ENCODE measurements at places on chromosomes 6 and 20.

GRCh38 chr20:16711661-16712258 is 18.1 kb upstream of the SNRPB2 start:
- no peak for DNase-seq

DNA sequence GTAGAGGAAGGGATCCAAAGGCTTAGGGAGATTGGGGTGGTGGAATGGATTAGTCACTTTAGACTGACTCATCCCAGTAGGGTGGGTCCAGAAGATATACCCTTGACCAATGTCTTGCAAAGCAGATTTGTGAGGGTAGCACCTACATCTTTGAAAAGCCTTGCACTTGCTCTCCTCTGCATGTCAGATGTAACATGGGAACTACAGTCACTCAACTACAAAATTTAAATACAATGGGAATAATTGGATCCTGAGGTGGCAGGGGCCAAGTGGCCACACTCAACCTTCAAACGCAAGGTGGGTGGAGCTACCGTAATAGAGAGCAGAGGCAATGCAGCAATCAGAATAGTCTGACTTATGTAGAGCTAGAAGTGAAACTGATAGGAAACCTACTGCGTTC is 71.2 kb downstream of the ME1 start:
- DNase-seq, result no peak

- DNase-seq, result no peak
These were observed 178.3 kb upstream of the FOXA2 start for GRCh38 chr20:22762576-22763256.

GRCh38 chr6:106694343-106694742 is 65.0 kb downstream of the QRSL1 start:
- no peak for DNase-seq

GRCh38 chr20:31906001-31906400 is 35.6 kb downstream of the TTLL9 start:
- no peak for DNase-seq

DNA sequence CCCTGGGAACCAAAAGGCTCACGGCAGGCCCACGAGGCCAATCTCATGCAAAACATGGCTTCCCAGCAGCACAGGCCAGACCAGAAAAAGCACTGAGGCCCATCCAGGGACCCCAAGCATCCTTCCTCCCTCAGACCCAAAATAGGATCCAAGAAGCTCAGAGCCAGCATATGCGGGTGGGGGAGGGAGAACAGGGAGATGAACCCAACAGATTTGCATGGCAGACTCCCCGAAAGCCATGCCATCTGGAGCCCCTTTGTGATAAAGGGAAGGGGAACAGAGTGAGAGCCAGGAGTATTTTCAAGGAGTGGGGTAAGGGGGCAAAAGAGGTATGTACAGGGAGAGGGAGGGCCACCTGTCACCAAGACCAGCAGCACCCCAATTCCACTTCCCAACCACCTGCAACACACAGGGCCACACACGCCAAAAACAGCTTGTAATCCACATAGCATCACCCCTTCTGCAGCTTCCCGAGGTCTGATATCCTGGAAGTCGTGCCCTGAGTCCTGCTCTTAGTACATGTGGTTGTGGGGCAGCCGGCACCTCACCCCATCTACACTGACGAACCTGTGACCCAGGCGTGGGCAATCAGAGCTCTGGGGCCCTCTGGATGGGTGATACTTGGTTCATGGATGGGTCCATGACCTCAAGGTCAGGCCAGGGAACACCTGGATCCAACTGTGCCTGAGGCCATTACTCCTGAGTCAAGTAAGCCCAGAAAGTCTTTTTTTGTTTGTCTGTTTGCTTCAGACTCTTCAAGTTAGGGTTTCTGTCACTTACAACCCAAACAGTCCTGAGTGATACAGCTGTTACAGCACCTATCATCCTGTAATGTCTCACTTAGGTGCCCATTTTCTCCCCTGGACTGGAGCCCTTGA is 24.4 kb downstream of the PREX1 start:
- DNase-seq, result no peak

- DNase-seq, result no peak
These were observed 4.6 kb downstream of the NSFL1C start for GRCh38 chr20:1462001-1462400.

DNA sequence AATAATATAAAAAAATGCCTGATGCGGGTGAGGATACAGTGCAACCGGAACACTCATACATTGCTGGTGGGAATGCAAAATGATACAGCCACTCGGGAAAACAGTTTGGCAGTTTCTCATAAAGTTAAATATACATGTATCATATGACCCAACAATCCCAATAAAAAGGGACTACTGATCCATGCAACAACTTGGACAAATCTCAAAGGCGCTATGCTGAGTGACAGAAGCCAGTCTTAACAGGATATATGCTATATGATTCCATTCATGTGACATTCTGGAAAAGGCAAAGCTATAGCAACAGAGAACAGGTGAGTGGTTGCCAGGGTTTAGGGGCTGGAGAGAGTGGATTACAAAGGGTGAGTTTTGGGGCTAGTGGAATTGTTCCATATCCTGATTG is 170.2 kb upstream of the MLN start:
- no peak for DNase-seq

GRCh38 chr6:125953502-125953875 is 3.1 kb upstream of the HINT3 start:
- DNase-seq, result no peak

- no peak for DNase-seq
These were observed 14.7 kb downstream of the DSE start for GRCh38 chr6:116385459-116385802.

DNA sequence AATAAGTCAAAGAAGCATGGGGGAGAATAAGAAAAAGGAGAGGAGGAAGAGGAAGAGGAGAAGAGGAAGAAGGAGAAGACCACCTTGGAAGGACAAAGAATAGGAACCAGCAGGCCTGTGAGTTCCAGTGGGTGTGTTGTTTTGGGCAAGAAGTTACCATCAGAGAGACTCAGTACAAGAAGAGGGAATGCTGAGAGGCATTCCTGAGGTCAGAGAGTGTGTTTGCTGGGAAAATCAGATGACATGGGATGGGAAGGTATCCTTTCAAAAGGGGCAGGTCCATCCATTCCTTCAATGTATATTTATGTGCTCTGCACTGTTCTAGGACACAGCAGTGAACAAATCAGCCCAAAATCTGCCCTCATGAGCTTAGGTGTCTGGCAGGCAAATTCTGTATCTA is 40.5 kb upstream of the PRIM2 start:
- no peak for DNase-seq

- no peak for DNase-seq
These were observed 253.6 kb downstream of the RNGTT start for GRCh38 chr6:88709819-88710246.

GRCh38 chr6:126947070-126947469 is 171.4 kb upstream of the RSPO3 start:
- DNase-seq, result no peak

DNA sequence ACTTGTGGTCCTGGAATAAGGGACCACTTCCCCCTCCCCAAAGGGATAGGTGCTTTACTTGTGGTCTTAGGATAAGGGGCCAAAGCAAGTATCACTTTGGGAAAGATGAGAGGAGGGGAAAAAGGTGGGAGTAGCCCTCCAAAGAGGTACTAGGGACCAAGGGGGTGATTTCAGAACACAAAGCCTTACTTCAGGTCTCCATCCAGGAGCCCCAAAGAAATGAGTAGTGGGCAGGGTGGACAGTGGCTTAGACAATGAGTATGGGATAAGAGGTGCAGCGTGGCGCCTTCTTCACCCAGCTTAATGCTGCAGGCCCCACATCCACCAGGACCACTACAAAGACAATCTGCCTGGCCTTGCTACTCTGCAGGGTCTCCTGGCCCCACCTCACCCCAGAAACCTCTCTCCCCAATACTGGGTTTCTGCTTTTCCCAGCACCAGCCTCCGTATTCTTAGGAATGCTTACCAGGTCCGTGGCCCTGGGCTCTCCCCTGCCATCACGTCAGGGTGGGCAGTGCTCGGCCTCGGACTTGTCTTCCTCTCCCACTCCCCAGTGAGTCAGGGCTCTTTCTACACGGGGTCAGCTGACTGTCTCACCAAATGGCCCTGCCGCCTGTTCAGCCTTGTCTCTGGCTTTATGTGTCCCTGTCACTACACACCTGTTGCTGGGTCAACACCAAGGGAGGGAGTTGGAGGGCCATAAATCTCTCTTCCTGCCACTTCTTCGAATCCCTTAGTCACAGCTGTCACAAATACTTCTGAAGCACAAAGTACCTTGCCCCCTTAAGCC is 3.1 kb downstream of the NNAT start:
- no peak for DNase-seq

- no peak for DNase-seq
These were observed 929.5 kb downstream of the KIF16B start for GRCh38 chr20:15643713-15644112.

DNA sequence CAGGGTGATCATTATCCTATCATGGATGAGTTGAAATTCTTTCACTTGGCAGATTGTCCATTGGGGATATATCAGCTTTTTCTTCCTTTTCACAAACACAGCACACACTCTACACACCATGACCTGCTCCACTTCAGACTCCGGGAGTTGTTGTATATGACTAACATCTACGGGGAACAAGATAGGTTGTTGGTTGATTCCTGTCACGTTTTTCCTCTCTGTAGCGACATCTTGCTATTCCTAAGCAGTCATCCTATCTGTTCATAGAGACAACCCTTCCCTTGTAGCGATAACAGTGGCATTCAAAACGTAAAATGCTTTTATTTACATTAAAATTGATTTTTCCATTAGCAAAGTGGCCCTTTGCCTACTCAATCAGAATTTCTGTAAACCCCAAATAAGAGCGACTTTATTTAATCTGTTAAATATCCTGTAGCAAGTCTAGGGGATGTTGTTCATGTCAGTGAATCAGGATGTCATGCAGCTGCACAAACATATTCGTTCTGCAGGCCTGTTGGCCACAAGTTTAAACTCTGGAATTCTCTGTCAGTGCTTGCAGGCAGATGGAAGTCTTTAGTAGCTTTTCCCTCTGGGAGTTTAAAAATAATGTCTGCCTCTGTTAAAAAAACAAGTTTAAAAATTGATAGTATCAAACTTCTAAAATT is 23.1 kb downstream of the PHACTR2 start:
- DNase-seq, result no peak

DNA sequence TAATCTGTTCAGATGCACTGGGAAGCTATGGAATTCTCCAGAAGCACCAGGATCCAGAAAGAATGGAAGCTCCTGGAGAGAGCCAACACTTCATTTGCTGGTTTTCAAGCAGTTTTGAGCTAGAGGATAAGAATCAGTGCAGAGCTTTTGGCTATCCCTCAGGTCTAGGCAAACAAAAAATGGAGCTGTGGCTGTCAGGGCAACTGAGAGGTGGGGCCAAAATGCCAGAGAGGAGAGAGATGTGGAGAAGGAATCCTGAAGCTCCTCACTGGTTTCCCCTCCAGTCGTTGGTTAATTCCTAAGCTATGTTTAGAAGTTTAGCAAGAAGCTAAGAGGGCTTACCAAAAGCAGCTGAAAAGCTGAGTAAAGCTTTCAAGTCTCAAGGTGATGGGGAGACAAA is 294.2 kb upstream of the JARID2 start:
- peak; percentile 14 for DNase-seq

GRCh38 chr6:141618180-141618581 is 514.5 kb upstream of the GJE1 start:
- no peak for DNase-seq

DNA sequence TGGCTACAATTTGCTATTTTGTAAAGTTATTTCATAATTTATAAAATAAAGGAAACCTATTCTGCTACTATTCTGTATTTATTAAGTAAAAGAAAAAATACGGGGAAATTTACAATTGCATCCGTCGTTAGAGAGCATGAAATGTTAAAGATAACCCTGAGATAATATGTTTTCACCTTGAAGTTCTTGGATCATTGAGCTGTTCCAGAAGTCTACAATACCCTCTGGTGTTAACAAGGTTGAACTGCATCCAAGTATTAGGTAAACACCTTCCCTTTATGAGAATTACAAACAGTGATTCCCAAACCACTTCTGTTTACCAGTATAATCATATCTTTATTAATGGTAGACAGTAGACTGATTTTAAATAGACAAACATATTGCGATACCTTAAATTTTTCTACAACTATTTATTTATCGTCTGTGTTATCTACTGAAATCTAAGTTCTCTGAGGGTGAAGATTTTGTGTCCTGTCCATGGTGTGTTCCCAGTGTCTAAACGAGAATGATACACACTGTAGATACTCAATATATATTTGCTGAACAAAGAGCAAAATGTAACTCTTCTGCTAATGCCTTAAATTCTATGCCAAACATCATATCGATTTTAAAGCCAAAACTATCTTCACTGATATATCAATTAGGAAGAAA is 28.2 kb downstream of the TBC1D32 start:
- DNase-seq, result no peak

- peak; percentile 19 for DNase-seq
These were observed 49.7 kb upstream of the IL20RA start for GRCh38 chr6:137094411-137095008.

All from GM04503 (cell line).